ENCODE measurements at places on chromosomes 1 and 21.

- DNase-seq: no peak
Observed at GRCh38 chr1:227735539-227736285, 477 bp downstream of the SNAP47 start.

DNA sequence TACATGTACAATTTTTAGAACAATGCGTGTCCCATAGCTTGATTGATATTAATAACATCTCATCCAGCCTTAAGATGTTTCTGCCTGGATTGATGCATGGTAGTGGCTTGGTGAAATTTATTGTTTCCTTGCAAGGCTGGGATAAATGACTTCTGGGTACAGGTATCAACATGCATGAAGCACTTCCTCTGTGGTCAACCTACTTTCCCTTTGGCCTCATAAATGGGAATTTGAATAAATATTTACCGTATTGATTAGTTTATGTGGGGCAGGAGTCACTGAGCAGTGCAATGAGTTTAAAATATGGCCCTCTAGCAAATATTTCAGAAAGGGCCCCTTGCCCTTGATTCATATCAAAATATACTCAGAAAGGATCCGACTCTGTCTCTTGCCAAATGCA lies 83.9 kb upstream of the KCNE2 start:
- no peak for DNase-seq

GRCh38 chr1:36420409-36420808 lies 22.7 kb upstream of the LSM10 start:
- DNase-seq: no peak

- DNase-seq: no peak
Observed at GRCh38 chr1:89602871-89603404, 30.0 kb upstream of the LRRC8C start.

- no peak for DNase-seq
Observed at GRCh38 chr1:71228742-71229365, 148.0 kb upstream of the ZRANB2 start.

DNA sequence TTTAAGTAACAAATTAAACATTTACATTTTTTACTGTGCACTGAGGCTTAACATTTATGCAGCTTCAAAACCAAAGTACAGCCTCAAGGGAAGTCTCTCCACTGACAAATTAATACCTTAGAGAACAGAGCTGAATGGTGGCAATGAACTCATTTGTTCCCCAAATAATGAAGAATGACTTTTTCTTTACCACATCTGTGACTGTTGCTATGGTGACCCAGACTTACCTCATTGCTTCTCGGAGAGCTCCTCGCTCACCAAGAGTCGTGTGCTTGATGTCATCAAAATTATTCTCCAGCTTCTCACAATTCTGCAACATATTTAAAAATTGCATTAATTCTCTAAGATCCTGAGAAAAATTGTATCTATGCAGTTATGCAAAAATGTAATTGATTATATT lies 92.9 kb downstream of the DPYD start:
- DNase-seq: peak; percentile 13

GRCh38 chr1:97136996-97137395 lies 415.4 kb downstream of the PTBP2 start:
- DNase-seq: no peak

DNA sequence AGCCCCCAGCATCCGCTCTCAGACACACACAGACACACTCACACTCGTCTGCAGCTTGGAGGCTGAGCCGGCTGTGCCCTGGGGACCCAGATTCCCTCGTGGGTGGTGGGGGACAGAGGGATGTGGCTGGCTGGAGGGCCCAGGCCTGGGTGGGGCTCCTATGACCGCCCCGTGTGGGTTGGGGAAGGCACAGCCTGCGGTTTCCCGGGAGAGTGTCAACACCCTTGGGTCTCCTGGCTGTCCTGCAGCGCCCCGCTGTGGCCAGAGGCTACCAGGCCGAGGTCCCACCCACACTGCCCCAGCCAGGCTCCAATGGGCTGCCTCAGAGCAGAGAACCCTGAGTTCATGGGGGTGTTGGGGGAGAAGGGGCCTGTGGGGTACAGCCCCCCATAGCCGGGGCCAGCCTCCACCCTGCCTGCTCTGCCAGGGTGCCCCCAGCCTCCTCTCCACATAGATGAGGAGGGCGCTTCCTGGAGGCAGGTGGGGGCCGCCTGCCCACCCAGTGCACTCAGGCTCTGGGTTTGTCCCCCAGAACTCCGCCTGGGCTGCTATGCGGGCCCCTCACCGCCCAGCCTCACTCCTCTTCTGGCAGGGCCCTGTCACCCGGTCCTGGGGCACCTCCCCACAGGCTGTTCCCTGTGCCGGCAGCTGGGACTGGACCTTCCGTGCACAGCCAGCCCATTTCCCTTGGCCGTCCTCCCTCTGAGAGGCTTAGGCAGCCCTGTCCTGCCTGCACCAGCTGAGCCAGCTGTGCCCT lies at the start of gene TTC34:
Gene TTC34, minus strand, starts transcription at position 159 of the 757 bp plus-strand sequence. CDS start 866 bp downstream, outside the sequence.
- peak; percentile 52 for DNase-seq

All from stimulated activated naive CD8-positive, alpha-beta T cell treated with anti-CD3 and anti-CD28 coated beads, Interleukin-15, amount 100 ng/mL, for 72 hours (primary cell).